ENCODE measurements at places on chromosomes 6 and 20.

GRCh38 chr6:159149641-159150040, 19.6 kb upstream of the FNDC1 start:
- no peak for DNase-seq

- no peak for DNase-seq
These were observed 125.0 kb upstream of the MLIP start for GRCh38 chr6:53986165-53986720.

- no peak for DNase-seq
These were observed 241.0 kb downstream of the DLL1 start for GRCh38 chr6:170049641-170050561.

- DNase-seq: no peak
These were observed 131.8 kb downstream of the CLVS2 start for GRCh38 chr6:123127807-123128206.

DNA sequence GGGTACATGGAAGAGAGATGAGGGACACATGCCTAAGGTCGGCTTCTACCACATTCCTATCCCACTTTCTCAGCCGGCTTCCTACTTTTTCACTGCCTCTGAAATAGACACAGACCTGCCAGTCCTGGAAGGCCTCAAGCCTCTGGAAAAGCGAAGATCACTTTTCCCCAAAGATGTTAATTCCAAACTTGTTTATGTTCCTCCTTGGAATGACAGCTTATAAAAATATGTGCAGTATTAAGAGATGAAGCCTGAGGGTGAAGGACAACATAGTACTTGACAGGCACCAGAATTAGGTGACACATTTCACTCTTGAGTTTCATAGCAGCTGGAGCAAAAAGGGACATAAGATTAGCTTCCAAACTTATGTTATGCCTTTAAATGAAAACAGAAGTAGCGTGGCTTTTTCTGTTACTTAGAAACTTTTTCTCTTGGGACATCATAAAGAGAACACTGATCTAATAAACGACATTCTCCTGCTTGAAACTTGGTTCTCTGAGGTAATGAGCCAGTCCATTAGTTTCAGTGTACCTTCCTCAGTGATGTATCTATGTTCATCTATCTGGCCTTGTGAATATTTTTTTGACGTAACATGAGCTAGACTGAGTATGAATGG, 25.3 kb downstream of the FOXO3 start:
- DNase-seq: no peak

- no peak for DNase-seq
These were observed 4.0 kb upstream of the FOXS1 start for GRCh38 chr20:31849306-31849930.

GRCh38 chr6:37149745-37150144, 20.2 kb upstream of the PIM1 start:
- no peak for DNase-seq

GRCh38 chr6:158321960-158322359, 9.7 kb downstream of the TULP4 start:
- DNase-seq: no peak

- no peak for DNase-seq
These were observed 581.5 kb downstream of the MMUT start for GRCh38 chr6:48881551-48881950.

- DNase-seq: no peak
These were observed 409.1 kb downstream of the QKI start for GRCh38 chr6:163823577-163823976.

DNA sequence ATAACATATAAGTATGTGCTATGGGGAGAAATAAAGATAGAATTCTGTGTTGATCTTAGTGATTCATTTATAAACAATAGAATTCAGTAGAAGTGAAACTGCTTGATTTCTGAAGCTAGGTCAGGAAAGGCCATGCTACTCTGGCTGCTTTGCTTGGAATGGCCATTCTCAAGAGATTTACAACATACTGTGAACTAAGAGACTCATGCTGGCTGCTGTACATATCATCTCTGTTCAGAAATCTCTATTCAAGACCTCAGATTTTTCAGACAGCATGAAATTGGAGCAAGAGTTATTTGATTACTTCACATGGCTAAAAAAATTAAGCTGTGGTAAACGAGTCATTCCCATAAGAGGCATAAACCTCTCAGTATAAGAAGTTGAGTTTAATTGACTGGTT, 662.6 kb downstream of the BCKDHB start:
- no peak for DNase-seq

- DNase-seq: no peak
These were observed 21.1 kb downstream of the ENPP1 start for GRCh38 chr6:131828951-131829350.

GRCh38 chr6:96153775-96154174, 138.0 kb downstream of the FUT9 start:
- no peak for DNase-seq

DNA sequence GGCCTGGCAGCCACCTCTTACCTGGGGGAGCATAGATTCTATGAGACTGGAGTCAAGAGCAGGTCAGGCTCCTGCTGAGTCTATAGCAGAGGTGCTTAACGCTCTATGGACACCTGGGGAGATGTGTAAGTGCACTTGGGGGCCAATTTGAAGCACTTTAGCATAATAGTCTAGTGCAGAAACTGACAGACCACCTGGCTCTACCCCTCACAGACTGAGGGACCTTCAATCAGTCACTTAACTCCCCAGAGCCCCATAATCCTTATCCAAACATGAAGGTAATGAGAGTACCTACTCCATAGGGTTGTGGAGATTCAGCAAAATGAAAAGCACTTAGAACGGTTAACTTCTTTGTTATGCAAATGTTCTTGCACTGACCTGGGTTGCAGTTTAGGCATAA, 87.3 kb upstream of the SLC22A16 start:
- DNase-seq: no peak

DNA sequence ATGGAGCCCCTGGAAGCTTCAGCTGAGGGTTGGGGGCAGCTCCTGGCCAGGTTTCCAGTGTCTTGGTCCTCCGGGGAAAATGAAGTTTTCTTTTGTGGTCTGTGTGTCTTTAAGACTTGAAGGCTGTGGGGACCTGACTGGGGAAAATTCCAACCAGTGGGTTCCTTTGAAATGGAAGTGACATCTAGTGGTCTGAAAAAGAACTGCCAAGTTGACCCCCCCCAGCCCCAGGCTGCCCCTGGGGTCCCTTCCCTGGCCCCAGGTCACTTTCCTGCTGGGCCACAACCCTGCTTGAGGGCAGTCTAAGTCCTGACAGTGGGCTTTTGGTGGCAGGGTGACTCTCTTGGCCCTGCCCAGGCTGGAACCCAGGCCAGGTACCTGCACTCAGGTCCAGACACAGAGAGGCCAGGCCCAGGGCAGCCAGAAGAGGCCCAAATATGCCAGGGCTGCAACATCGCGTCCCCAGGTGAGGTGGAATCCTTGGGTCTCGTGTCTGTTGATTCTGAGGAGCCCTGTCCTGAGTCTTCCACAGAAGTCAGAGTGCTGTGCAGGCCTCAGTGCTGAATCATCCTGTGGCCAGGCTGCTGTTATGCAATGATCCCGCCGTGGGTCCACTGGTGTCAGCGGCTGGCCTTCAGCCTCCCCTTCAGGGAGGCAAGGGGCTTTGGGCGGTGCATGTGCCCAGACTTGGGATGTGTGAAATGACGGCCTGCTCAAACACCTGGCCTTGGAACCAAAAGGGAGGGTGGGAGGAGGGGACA, 68.4 kb downstream of the VEGFA start:
- peak; percentile 74 for DNase-seq

DNA sequence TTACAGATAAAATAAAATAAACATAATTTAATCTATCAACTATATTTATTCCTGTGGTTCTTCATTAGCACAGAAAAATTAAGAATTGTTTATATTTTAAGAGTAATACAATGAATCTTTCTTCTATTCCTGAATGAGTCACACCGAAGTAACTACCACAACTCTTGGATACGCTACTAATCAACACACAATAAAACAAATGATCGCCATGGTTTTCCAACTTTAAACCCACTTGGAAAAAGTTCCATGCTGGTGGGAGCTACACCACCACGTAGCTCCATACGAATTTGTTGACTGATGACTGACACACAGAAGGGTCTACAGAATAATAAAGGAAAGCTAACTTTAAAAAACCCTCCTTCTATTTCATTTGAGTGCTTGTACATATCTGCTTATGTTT, 135.8 kb upstream of the NEDD9 start:
- DNase-seq: no peak

DNA sequence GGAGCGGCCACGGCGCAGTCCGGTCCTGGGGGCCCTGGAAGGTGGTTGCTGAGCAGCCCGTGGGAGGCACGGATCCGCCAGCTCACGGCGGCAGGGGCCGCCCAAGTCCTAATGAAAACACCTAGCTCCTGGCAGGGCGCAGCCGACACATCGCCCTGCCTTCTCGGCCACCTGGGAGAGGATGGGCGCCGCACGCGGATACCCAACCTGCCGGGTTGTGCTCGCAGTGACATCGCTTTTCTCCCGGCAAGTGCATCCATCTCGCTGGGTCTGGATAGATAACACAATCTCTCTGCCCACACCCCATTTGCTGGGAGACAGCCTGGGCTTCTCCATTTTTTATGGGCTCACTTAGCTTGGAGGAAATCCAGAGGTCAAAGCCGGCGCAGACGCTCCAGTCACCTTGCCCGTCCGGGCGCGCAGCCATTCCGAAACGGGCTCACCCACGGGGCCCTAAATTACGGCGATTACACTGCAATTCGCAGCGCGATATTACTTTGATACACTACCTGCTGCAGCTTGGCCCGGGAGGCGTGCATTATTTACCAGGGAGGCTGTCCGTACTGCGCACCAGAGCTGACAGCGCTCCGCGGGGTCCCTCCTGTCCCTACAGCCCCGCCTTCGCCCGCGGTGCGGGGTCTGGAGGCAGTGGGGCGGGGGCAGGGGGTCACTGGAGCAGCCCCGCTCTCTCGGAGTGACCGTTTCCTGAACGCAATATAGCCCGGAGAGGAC, 36.2 kb upstream of the CCDC167 start:
- no peak for DNase-seq

- no peak for DNase-seq
These were observed 113.0 kb upstream of the EYA4 start for GRCh38 chr6:133128191-133128590.

DNA sequence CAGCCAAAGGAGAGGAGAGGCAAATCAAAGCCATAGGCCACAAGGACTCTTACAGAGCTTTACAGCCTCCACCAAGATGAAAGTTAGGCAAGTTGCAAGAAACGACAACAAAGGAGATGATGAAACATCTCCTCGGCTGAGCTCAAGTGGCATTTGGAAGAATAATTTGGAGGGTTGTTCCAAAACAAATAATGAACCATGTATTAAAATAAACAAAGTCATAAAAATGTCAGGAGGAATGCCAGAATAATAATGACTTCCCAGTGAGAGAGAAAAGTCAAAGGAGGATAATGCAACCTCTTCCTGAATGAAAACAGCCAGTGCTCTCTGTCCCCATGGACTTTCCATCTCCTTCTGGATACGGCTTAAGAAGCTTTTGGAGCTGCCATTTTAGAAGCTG, 371.4 kb upstream of the ID4 start:
- DNase-seq: no peak

GRCh38 chr20:33812152-33812849, 1.2 kb downstream of the CHMP4B start:
- no peak for DNase-seq

DNA sequence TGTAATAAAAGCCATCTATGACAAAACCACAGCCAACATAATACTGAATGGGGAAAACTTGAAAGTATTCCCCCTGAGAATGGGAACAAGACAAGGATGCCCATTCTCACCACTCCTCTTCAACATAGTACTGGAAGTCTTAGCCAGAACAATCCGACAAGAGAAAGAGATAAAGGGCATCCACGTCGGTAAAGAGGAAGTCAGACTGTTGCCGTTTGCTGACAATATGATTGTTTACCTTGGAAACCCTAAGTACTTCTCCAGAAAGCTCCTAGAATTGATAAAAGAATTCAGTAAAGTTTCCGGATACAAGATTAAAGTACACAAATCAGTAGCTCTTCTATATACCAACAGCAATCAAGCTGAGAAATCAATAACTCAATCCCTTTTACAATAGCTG, 14.0 kb upstream of the RUNX2 start:
- no peak for DNase-seq

GRCh38 chr6:15536198-15536955, 126.5 kb downstream of the DTNBP1 start:
- DNase-seq: no peak

DNA sequence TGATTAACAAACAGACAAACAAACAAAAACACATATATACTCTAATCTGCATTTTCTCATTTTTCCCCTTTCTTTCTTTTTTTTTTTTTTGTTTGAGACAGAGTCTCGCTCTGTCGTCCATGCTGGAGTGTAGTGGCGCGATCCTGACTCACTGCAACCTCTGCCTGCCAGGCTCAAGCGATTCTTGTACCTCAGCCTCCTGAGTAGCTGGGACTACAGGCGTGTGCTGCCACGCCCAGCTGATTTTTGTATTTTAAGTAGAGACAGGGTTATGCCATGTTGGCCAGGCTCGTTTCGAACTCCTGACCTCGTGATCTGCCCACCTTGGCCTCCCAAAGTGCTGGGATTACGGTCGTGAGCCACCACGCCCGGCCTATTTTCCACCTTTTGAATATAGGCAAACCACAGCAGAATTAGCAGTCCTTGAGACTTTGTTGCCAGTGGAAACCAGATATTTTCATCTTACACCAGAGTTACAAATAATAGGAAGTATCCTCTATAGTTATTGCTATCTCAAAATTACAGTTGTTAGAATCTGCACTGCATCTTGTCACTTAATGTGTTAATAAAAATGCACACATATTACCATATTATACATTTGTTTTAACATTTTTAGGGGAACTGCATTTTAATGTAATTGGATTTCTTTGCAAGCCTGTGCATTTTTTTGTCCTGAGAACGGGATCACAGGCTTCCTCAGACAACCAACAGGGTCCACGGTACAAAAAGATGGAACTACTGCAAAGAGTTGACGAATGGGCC, 208.2 kb upstream of the ZNF217 start:
- no peak for DNase-seq

GRCh38 chr20:47274401-47275108, 81.9 kb downstream of the ZMYND8 start:
- no peak for DNase-seq

GRCh38 chr6:44253307-44254101, 3.8 kb downstream of the SLC35B2 start:
- DNase-seq: no peak

- DNase-seq: no peak
These were observed 214.4 kb upstream of the DTNBP1 start for GRCh38 chr6:15877231-15877630.

DNA sequence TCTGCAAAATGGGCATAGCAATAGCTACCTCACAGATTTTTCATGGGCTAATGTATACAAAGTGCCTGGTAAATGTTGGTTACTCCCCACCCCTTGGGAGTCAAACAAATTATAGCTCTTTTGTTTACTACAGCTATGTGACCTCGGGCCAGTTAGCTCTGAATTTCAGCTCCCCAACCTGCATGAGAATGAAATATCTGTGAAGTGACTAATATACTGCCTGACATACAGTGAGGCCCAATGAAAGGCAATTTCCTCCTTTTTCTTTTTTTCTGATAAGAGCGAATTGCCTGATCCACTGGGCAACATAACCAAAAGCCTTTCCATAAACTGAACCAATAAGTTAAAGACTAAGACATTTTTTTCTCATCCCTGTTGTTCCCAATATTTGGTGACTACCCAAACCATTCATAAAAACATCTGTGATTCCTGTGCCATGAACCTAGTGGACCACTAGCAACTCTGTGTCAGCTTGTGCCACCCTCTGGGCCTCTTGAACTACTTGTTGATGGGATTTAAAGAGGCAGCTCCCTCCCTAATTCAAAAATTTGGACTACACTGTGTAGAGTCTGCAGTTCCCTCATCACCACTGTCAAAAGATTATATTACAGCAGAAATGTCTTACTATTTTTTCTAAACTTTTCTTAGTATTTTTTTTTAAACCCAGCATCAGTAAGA, 91.9 kb upstream of the TMEM30A start:
- no peak for DNase-seq
